ENCODE measurements at places on chromosomes 16 and 17.
A peak's percentile ranks its signal among the peaks of the same experiment; 100 is the strongest.

DNA sequence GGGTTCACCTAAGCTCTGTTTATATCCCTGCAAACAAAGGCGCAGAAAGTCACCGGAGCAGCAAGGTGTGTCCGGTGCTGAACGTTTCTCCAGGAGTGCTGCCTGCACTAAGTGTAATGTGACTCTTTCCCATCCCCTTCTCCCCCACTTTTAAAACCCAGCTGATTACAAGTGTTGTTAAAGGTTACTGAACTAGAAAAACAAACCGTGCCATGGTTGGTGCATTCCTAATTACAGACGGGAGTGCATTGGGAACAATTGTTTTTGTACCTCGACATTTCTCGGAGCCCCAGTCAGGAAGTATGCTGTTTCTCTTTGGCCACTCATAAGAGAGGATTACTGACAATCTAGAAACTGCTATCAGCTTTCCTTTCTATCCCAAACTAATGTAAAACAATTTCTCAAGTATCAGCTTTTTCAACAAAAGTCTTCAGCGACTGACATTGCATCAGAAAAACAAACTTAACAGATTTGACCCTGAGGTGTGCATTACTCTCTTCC lies 441.0 kb upstream of the SALL1 start:
- DNase-seq, result no peak

DNA sequence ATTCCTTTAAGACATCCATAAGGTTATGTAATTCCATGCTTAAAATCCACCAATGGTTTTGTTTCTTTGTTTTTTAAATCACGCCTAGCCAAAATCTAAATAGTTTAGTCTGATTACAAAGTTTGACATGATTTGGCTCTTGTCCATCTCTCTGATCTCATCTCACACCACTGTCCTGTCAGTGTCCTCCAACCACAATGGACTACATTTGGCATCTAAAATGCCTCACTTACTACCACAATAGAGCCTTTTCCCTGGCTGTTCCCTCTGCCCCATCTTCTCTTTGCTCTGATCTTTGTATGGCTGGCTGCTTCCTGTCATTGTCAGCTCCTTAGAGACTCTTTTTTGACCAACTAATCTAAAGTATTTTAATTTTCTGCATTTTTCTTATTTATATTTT lies 157.2 kb downstream of the MYO1D start:
- no peak for DNase-seq

DNA sequence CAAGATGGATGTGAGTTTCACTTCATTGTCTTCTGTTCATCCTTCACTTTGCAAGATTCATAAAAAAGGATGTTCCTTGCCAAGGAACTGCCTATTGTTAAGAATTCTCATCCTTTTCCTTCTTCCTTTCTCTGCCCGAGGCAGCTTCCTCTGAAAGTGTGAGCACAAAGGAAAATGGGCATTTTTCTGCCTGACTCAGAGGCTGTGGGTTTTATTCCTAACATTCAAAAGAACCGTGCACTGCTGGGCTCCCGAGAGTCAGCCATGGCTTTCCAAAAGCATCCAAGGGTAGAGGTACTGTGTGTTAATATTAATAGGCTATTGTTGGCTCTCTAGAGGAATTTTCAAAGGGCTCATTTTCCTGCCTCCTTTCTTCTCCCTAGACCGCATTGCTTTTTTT lies 289.4 kb downstream of the ABCC12 start:
- DNase-seq, result no peak

DNA sequence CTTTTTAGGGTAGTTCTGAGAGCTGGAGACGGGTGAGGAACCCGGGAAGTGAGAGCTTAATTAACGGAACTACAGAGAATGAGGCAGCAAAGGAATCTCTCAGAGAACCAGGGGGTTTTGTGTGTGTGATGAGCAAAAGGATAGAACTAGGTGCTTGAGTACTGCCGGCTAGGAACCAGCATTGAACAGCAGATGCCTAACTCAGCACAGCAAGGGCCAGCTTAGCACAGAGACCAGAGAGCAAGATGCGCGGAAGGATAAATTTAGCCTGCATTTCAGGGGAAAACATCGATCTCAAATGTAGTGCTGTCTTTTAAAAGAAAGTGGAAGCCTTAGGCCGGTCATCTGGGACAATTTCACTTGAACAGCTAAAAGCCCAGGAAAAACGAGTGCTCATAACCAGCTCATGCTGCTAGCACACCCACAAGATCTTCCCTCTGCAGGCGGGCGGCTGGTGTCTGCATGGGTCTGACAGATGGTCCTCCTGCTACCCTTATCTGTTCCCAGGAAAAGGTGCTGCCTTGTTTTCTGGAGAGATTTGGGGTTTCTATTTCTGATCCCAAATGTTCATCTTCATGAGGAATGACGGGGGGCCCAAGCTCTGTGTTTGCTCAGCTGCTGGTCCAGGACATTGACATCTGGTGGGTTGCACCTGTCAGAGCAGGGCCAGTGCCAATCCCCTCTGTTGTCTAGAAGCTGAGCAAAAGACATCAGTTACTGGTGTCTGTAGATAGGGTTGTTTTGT lies 103.9 kb downstream of the SOCS1 start:
- DNase-seq, result no peak

GRCh38 chr17:68760141-68760475 lies 158.9 kb upstream of the FAM20A start:
- DNase-seq, result no peak

- peak; percentile 78 for DNase-seq
These were observed 458 bp downstream of the SLC12A4 start for GRCh38 chr16:67967958-67968399.

All from Karpas-422 (cell line).